Activated T-cell treated with anti-CD3 and anti-CD28 coated beads, Interleukin-2, amount 50 U/mL, for 1 hour (primary cell): ENCODE measurements at places on chromosomes 11 and 22.

DNA sequence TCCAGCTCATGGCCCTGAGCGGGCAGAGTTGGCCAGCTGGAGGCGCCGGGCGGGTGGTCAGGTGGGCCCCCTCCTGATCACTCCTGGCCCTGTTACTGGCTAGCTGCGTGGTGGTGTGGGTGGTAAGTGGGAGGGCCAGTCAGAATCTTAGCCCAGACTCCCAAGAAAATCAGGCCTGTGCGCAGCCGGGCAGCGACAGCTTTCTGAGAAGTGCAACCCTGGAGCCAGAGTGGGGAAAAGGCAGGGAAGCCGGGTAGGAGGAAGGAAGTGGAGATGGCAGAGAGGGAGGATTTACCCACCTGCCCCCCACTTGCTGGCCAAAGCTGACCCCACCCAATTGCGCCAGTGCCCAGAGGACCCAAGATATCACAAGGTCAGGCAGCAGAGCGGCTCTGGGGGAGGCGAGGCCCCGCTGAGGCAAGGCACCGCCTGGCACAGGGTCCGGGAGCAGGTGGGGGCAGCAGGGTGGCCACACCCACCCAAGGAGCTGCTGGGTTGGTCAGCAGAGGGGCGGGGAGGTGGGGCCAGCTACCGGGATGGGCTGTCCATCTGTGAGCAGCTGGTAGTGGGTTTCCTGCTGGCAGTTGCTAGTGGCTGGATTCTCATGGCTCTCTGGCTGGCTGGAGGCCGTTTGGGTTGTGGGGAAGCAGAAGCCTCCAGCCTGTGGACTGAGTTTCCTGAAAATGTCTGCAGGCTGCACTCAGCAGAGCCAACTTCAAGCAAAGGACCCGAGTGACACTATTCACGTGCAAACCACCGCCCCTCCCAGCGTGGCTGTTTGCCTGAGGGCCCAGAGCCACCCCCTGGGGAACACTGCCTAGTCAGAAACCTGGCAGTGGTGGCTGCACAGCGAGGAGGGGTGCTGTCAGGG is 196.4 kb downstream of the IGLL1 start:
- DNase-seq, result no peak

DNA sequence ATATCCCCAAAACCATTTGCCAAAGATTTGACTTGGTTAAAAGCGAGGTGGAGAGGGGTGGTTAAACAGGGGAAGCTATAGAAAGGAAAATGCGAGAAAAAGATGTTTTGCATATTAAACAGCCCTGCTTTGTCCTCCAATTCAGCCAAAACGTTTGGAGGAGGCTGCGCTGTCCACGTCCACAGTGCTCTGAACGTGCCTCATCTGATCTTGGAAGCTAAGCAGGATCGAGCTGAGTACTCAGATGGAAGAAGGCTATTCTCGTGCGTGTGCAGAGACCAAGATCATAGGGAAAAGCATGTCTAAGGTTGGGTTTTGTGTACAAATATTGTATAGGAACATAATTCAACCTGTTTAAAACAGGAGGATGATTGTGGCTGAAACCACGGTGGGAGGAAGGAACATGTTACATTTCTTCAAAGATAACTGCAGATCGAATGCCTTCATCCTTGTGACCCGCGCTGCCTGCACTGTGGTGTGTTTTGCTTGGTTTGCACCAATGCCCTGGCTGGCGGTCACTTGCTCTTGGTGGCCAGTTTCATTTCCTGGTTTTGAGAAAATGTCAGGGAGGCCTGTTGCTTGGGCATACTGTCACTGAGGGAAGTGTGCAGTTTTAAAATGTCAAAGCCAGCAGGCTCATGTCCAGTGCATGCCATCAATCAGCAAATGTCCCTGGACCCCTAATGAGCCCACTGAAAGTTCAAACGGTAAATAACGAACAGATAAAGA is 40.4 kb downstream of the FLI1 start:
- DNase-seq, result no peak

- DNase-seq, result no peak
These were observed 749.9 kb downstream of the METTL15 start for GRCh38 chr11:28858076-28858475.

- no peak for DNase-seq
These were observed 1.8 kb downstream of the ARRB1 start for GRCh38 chr11:75349521-75350116.

- no peak for DNase-seq
These were observed 47.3 kb upstream of the LRRC32 start for GRCh38 chr11:76717816-76718215.

DNA sequence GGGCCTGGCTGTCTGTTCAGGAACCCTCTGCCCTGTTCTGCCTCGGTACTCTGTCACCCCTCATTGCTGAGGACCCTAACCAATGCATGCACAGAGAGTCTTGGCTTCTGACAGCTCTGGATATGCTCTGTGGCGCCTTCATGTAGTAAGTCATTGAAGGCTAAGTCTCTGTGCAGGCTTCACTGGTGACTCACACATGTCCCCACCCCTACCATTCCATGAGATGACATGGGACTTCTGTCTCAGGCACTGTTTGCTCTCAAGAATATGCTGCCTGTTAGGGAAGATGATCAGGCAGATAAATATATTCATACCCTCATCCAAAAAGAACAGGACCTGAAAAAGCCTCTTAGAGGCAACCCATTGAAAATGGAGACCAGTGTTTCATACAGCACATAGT is 43.6 kb upstream of the HORMAD2 start:
- no peak for DNase-seq

GRCh38 chr11:128171506-128171905 is 415.9 kb downstream of the ETS1 start:
- no peak for DNase-seq

DNA sequence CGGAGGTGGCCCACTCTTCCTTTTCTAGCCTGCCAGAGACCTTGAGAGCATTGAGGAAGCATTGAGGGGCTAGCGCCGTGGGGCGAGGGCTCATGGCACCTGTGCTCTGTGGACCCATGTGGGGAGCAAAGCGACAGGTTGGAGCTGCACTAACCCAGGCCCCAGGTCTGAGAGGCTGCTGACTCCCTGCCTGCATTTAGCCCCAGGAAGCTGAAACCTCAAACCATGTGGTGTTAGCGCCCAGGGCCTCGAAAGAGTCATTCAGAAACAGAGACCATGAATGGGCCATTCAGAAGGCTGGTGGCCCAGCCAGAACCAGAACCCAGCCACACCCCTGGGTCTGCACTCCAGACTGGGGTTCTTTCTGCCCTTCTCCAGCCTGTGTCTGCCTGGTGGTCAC is 88.6 kb downstream of the BCR start:
- DNase-seq, result no peak

DNA sequence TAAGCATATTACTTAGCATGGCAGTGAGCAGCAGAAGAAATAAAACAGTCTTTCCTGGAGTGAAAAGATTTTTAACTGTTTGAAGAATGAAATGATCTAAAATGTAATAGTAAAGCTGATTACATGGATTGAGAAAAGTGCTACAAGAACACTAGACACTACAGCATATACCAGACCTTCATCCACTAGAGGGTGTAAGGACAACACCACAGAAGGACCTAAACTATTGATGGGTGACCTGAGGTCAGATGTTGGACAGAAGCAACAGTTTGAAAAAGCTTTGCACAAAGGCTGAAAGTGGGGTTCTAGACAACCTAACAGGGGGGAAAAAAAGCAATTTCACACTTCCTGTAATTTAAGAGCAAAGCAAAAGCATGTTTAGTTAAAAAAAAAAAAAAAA is 97.7 kb downstream of the RBFOX2 start:
- no peak for DNase-seq

DNA sequence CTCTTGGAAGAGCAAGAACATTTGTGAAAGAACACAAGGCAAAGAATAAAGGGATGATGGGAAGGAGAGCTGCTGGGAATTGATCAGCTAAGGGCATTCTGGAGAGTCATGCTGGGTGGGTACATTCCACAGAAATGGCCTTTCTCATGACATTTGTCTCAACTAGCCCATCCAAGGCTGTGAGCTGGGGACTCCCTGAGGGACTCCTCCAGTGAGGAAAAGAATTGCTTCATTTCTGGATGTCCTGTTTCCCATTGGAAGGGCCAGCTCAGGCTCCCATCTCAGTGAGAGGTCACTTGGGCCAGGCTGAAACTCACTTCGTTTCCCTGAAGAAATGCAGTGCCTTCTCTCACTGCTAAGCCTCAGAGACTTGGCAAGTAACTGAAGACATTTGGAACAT is 106.8 kb downstream of the CD44 start:
- no peak for DNase-seq

- no peak for DNase-seq
These were observed 45.2 kb downstream of the TBX1 start for GRCh38 chr22:19805821-19806212.

DNA sequence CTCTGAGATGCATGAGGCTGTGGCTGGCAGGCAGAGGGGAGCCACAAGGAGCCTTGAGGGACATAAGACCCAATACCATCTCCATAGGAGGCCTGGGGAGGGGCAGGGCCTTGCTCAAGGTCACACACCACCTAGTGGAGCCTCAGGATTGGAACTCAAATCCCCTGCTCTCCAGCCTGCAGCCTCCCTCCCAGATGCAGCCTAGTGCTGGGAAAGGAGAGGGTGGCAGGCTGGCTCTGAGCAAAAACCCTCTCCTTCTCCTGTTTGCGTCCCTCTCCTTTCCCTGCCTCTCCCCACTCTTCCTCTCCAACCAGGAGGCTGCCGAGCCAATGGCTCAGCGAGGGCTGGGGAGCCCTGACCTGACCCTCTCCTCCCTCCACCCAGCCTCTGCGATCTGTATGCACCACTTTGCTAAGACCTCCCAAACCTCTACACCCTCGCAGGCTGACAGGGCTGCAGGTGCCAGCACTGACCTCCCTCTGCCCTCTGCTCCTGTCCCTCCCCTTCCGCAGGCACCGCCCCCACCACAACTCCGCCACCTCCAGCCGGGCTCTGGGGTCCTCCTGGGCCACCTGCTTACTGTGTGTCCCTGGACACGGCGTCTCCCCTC is 14.7 kb downstream of the IGLL1 start:
- no peak for DNase-seq

DNA sequence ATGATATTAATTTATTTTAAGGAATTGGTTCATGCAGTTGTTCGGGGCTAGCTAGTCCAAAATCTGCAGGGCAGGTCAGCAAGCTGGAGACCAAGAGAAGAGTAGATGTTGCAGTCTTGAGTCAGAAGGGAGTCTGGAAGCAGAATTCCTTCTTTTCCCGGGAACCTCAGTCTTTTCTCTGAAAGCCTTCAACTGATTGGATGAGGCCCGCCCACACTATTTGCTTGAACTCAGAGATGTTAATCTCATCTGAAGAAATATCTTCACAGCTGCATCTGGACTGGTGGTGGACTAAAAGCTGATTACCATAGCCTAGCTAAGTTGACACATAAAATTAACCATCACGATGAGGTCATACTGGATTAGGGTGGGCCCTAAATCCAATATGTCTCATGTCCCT is 122.2 kb downstream of the COMMD9 start:
- no peak for DNase-seq

GRCh38 chr11:6437423-6437822 is 3.4 kb downstream of the HPX start:
- no peak for DNase-seq

GRCh38 chr11:12433571-12434324 is 56.4 kb downstream of the PARVA start:
- DNase-seq, result no peak

DNA sequence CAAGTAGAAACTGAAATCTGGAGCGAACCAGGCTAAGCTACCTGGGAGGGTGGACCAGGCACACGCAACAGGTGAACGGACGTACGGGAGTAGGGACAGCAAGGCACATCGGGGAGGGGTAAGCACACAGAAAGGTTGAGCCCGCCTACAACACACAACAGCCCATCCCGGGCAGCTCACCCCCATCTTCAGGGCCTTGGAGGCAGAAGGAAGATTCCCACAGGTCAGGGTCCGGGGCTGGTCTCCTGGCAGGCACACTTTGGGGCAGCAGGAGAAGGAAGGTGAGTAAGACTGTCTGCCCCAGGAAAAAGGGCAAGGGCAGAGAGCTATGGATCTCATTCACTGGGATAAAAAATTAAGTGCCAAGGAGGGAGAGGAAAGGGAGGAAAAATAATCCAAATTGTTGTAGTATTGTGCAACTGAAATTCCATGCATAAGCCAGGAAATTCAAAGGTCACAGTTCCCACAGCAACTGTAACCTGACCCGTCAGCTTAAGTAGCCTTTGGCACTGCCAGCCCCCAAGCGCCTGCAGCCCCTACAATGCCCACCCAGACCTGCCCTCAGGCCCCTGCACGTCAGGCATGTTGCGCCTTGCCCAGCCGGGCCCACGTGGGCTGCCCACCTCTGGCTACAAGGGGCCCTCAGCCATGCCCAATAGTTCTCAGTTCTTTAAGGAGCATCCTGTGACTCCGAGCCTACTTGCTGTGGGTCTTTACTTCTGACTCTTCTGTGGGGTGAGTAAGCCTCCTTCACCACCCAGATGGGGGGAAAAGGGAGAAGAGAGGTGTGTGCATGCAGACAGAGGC is 51.8 kb downstream of the MICAL3 start:
- no peak for DNase-seq

DNA sequence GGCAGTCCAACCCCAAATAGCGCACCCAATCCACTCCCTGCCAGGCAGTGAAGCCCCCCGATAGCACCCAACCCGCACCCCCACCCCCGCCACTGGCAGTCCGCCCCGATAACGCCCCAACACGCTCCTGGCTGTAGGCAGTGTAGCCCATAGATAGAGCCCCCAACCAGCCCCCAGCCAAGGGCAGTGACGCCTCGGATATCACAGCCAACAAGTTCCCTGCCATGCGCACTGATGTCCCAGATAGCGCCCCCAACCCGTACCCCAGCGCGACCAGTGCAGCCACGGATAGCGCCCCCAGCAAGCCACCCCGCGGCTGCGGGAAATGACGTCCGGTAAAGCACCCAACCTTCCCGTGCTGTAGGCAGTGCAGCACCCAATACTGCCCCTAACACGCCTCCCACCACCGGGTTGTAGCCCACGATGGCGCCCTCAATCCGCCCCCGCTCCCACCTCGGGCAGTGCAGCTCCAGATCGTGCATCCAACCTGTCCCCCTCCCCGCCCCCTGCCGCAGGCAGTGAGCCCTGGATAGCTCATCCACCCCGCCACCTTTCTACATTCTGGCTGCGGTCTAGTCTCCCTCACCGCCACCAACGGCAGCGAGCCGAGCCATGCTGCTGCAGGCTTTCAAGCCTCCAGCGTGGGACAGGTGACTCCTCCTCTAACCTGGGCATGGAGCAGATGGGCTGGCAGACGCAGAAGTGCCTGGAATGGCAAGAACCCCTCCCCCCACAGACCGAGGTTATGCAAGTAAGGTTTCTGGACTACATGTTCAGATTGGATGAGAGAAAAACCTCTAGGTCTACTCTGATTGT is 625 bp downstream of the RFPL2 start:
- no peak for DNase-seq

GRCh38 chr11:15189189-15189588 is 74.5 kb downstream of the INSC start:
- DNase-seq, result no peak

GRCh38 chr11:35282221-35282882 is 137.0 kb downstream of the SLC1A2 start:
- DNase-seq, result no peak
